ENCODE measurements at places on chromosomes 3 and 15. TPM values are rescaled to one million over a fixed set of nuclear protein-coding genes. Genes with fewer than 3 reads are reported as not detected.

Gene ARGFX
- total RNA-seq: not detected

- no peak for DNase-seq
Measured at GRCh38 chr3:50237133-50237651, 1.2 kb downstream of the GNAI2 start.

DNA sequence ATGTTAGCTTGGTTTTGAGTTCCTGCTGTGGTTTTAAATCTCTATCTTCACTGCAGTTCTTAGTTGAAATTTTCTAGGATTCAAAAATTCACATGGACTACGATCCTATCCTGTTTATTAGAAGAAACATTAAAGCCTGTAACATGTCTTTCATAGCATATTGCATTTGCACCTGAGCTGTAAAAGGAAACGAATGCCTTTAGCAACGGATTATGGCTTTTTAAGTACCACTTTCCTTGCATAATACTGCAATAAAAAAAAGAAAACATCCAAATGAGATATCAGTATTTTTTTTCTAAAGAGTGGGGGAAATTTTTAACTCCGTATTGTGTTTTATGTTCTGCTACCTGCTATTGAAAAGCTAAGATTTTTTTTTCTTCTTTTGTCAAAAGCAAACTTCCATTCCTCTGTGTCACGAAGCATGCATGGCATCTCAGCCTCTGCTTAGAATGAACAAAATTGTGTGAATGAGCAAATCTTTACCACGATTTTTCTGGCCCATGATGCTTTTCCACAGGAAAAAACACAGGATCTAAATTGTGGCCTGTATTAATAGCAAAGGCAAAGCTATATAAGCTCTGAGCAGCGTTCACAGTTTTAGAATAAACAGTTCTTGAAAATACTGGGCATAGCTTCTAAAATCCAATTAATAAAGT lies 110.0 kb upstream of the CDIN1 start:
- no peak for DNase-seq

Gene FAM3D
- total RNA-seq: 323 TPM

DNA sequence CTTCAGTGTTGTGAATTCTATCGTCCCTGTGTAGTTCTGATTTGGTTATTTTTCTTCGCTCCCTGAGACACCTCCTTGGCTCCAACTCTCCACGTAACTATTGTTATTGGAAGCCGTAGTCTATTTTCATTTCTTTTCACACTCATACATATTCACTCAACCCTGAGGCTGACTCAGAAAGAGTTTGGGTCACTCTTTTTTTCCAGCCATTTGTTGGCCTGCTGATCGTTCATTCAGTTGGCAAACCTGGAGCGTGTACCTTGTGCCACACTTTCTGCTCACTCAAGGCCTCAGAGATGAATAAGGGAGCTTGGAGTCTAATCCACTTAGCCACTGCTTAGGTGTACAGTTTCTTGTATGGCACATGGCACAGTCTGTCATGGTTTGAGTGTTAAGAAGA lies 22.4 kb downstream of the GYG1 start:
- no peak for DNase-seq

- DNase-seq: no peak
Measured at GRCh38 chr3:86624192-86624591, 366.8 kb downstream of the VGLL3 start.
